ENCODE measurements at places on chromosomes 6 and 20.
A peak's percentile ranks its signal among the peaks of the same experiment; 100 is the strongest.

GRCh38 chr6:108250240-108250866, 10.5 kb downstream of the SNX3 start:
- no peak for DNase-seq

DNA sequence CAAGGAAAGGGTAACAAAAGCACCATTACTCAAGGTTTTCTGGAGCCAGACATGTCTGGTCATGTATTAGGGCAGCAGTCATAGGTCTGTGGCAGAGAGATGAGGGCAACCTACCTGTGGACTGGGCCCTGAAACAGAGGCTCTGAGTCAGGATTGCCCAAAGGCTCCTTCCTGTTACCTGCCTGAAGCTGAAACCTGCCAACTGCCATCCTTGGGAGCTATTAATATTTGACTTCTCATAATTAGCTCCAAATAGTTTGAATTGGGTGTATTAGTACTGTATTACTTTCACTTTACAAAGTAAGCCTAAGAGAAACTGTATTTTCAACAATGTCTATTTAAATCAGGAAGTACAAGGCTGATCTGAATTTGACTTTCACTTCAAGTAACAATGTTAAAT, 72.0 kb upstream of the TBX18 start:
- DNase-seq = no peak

- no peak for DNase-seq
These were observed 17.0 kb upstream of the STX11 start for GRCh38 chr6:144133225-144133821.

DNA sequence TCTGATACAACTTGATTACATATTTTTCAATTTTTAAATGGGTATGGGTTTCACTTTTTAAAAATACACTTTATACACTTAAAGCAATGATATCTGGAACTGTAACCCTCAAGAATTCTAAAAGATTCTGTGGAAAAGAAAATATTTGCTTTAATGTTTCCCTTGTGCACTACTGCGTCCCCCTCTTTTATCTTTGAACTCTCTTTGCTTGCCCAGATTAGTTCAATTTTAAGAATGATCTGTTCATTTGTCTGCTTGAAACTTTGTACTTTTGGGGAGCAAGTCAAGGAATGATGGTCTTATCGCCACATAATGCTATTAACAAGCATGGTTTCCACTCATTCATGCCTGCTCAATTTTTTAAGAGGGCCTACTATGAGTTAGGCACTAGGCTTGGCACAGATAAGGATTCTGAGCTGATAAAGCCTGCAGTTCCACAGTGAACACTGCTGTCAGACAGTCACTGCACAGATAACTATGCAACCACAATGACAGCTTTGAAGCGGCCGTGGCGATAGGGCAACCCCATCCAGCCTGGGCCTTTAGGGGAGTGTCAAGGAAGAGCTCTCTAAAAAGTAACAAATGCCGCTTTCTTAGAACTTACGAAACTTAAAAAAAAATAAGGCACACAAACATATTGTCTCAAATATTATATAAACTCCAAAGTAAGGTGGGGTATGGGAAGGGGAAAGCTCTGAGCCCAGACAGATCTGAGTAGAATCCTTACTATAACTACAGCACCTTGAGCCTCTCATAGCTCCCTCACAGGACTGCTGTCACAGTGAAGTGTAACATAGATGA, 29.7 kb downstream of the FYN start:
- DNase-seq = no peak

- no peak for DNase-seq
These were observed 1.7 kb downstream of the ULBP1 start for GRCh38 chr6:149965194-149966020.

DNA sequence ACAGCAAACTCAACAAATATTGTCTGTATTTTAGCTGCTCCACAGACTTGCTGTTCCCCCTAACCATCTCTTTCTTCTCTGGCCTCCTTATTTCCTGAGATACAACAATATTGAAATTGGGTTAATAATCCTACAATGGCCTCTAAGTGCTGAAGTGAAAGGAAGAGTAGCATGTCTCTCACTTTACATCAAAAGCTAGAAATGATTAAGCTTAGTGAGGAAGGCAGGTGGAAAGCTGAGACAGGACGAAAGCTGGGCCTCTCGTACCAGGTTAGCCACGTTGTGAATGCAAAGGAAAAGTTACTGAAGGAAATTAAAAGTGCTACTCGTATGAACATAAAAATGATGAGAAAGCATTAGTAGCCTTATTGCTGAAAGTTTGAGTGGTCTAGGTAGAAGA, 63.8 kb downstream of the ELOVL5 start:
- no peak for DNase-seq

DNA sequence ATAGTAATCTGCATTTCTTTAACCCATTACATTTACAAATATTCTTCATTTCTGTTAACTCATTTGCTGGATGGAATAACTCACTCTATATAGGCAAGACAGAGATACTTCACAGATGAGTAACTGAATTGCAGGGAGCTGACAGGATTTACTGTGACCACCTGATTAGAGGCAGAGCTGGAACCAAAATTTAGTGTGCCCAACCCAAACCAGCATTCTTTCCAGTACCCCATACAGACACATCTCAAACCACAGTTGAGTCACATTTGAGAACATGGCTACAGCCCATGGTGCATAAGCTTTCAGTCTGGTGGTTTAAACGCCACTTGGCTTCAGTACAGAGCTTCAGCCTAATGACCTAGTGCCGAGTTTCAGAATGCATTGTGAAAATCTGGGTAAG, 138.4 kb upstream of the TENT5A start:
- no peak for DNase-seq

- DNase-seq = peak; percentile 1
These were observed 44.6 kb upstream of the LRFN2 start for GRCh38 chr6:40631744-40632143.

DNA sequence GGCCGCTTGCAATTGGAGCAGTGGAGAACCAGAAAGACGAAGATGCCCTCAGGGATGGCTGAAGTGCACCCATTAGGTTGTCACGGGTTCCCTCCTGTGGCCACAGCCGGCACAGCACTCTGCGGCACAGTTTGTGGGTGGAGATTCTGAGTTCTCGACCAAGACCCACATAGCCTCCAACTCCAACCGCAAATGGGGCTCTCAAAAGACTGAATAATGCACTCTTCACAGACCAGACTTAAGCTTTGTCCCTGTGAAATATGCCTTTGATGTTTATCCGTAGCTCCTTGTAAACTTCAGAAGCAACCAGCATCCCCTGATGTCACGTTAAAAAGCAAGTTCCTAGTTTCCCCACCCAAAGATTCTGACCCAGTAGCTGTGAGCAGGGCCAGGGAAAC, 934 bp upstream of the CST9 start:
- peak; percentile 72 for DNase-seq

GRCh38 chr6:157134402-157135047, 188.8 kb downstream of the TMEM242 start:
- no peak for DNase-seq

DNA sequence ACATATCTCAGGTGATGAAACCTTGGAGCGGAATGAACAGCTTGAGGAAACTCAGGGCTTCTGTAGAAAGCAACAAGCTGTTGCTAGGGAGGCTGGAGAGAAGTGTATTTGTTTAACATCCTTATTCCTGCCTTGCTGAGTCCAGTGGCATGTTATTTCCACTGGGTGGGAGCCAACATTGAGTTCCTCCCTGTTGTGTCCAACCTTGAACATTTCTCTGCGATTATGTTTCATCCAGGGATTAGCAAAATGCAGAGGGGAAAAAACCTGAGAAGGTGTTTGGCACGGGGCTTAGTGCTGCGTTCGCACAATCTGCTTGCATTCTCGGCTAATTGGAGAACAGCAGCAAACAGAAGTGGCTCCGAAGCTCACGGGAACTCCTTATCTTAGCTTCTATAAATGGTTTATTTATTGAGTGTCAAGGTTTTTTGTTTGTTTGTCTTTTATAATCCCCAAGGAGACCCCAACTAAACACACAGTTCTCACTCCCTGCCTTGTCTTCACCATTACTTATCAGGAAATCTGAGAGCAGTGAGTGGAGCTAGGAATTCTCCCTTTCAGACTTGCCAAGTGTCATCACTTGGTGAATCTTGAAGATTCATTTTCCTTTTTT, 412.8 kb downstream of the CDC5L start:
- peak; percentile 31 for DNase-seq

DNA sequence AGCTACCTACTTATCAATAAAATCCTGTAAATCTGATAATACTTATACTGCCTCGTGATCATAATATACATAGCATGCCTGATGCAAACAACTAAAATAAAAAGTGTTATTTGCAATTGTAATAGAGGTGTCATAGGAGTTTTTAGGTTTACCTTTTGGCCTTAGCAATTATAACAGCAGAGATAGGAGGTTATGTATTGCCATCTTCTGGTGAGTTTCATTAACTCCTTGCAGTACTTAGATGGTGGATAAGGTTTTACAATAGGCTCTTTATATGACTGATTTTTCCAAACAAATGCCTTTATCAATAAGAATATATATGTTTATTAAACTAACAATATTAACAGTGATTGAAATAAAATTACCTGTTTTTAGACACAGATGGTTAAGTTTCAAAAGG, 27.8 kb upstream of the MYCT1 start:
- peak; percentile 0 for DNase-seq

DNA sequence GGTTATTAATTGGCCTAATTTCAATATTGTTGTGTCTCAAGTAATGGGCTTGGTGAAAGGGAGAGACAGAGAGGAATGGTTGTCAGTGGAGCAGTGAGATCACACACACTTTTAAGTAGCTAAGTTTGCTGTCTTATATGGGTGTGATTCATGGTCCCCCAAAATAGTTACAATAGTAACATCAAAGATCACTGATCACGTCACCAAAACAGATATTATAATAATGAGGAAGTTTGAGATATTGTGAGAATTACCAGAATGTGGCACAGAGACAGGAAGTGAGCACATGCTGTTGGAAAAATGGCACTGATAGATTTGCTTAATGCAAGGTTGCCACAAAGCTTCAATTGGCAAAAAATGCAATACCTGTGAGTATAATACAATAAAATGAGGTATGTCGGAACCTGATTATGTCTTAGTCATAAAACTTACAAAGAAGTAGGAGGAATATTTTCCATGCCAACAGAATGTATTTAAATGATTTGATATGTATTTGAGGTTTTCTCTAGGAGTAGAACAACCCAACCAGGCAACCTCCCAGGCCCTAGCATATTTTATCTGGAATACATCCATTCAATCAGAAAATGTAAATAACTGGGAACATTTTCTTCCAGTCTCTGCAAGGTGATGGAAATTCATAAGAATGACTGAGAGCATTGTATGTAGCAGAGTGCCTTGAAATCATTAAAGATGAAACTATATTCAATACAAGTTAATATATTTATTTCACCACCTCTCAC, 167.8 kb downstream of the CARMIL1 start:
- no peak for DNase-seq

DNA sequence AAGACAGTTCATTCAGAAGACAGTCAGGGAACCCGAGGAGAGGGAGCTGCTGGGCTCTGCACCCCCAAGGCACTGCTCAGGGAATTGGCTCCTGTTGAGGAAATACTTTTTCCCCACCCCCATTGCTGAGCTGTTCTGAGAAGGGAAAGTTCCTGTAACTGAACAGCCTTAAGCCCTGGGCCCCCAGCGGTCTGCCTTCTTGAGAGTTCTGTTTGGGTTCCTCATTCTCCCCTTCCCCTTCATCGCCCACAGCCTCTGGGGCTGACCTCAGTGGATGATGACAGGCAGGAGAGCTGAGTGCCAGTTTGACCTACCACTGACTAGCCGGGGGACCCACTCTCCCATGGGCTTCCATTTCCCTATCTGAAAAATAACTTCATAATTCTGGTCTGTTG, 10.7 kb downstream of the HCK start:
- no peak for DNase-seq

DNA sequence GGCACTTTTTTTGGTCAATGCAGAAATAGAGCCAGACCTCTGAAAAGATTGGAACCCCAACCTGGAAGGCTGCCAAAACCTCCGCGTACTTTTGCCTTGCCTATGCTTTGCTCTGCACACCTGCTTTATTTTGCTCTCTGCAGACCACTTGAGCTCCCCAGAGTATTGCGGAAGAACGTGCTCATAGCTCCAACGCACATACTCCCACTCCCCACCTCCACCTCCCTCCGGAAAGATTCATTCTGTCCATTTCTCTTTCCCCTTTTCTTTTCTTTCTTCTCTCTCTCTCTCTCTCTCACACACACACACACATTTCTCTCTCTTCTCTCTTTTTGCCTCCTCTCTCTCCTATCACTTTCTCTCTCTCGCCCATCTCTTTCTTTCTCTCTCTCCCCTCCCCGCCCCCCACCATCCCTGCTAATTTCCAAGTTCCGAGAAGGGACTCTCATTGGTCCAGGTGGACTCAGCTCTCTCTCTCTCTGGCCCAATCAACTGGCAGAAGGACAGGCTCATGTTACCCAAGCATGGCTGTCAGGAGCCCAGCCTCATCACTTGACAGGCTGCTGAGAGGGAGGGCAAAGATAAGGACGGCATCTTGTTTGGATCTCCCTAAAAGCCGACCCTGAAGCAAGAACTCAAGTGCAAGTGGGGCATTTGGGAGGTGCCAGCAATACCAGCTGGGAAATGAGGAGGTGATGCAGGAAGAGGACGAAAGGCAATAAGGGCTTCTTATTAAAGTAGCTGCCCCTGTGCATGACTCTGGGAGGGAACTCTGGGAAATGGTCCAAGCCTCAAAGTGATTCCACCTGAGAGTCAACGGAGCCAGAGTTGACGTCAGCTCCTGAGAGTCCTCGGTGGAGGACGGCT, 246.1 kb downstream of the LY86 start:
- DNase-seq = peak; percentile 57

DNA sequence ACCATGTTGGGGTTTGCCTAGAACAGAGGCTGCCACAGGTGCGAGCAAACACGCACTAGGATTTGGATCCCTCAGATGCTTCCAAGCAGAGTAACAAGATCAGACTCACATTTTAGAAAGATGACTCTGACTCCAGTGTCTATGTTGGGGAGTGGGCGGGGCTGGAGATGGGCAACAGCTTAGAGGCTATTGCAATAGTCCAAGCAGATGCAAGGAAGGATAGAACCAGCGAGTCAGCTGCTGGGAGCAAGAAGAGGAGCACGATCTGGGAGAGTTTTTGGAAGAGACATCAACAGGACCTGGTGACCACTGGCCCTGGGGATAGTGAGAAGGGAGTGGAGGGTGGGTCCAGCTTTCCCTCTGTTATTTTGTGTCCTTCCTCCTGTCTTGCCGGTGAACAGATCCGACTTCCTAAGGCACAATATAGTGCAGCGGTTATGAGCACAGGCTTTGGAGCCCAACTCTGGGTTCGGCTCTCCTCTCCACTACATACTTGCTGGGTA, 52.7 kb downstream of the FGD2 start:
- DNase-seq = no peak

- DNase-seq = no peak
These were observed 17.6 kb upstream of the ELMO2 start for GRCh38 chr20:46423882-46424482.

DNA sequence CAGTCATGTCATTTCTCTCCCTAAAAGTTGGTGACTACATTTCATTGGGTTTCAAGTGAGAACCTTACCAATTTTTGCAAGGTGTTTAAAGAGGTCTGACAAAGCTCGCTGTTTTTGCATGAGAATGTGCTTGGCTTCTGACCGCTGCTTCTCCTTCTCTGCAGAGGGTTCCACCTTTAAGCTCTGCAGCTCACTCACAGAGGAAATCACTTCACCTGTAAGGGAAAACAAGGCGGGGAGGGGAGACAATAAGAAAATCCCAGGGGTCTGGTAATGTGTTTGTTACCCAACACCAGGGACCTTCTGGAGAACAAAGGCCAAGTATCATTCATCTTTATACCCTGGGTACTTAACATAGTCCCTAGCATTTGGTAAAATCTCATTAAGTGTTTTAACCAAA, 40.0 kb upstream of the LYRM2 start:
- DNase-seq = no peak
